Dermis blood vessel endothelial cell (primary cell): ENCODE measurements at places on chromosomes 16 and 17. TPM values are rescaled to one million over a fixed set of nuclear protein-coding genes. Genes with fewer than 3 reads are reported as not detected.

RTN4RL1 gene
- total RNA-seq = 0.51 and 0.60 TPM in 2 replicates

DNA sequence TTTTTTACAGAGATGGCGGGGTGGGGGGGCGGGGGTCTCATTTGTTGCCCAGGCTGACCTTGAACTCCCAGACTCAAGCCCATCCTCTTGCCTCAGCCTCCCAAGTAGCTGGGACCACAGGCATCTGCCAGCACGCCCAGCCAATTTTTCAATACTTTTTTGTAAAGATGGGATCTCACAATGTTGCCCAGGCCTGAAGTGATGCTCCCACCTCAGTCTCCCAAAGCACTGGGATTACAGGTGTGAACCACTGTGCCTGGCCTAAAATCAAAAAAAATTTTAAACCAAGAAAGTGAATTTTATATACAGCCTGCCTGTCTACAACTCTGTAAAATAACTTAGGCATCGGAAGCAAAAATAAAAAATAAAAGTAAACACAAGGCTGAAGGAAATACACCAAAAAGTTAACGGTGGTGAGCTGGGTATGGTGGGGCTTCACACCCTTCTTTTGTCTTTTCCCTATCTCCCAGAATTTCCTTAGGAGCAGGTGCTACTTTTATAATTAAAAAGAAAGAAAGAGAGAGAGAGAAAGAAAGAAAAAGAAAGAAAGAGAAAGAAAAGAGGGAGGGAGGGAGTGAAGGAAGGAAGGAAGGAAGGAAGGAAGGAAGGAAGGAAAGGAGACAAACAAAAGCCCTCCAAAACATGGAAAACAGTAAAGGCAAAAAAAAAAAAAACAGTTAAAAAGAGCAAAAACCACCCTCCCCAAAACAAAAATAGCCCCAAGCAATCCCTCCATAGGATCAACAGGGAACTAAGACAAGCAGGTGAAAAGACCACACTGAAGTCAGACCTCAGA, 51.4 kb downstream of the TBC1D16 start:
- no peak for DNase-seq

GRCh38 chr17:64622931-64623654, 39.0 kb downstream of the SMURF2 start:
- DNase-seq = peak; percentile 94

- no peak for DNase-seq
Observed at GRCh38 chr16:27374221-27374803, 27.7 kb upstream of the IL21R start.

GRCh38 chr16:81695321-81696165, 83.5 kb upstream of the PLCG2 start:
- DNase-seq = peak; percentile 91

ENPP7 gene
- total RNA-seq = not detected in 2 replicates

GRCh38 chr16:75265911-75266701, 14.7 kb upstream of the BCAR1 start:
- peak; percentile 80 for DNase-seq

DNA sequence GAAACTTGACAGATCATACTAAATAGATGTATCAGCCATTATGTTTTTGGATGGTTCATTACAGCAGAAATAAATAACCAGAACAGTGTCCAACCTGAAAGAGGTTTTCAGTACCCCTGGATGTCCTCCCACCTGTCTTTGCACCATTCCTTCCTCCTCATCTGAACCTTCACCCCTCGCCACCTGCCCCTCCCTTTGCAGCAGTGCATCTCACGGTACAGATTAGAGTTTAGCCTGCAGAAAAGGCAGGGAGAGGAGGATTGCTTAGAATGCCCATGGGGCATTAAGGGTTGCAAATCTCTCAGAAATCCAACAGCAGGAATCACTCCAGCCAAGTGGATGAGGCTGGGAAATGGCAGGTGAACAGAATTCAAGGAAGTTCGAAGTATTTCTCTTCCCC, 155.0 kb downstream of the HS3ST2 start:
- DNase-seq = no peak

- DNase-seq = no peak
Observed at GRCh38 chr16:84307209-84307954, 12.7 kb downstream of the WFDC1 start.

SSTR5 gene
- total RNA-seq = 0.17 and 1.1 TPM in 2 replicates

KIF2B gene
- total RNA-seq = not detected in 2 replicates

GRCh38 chr16:8718851-8719680, 44.6 kb downstream of the ABAT start:
- no peak for DNase-seq

DNA sequence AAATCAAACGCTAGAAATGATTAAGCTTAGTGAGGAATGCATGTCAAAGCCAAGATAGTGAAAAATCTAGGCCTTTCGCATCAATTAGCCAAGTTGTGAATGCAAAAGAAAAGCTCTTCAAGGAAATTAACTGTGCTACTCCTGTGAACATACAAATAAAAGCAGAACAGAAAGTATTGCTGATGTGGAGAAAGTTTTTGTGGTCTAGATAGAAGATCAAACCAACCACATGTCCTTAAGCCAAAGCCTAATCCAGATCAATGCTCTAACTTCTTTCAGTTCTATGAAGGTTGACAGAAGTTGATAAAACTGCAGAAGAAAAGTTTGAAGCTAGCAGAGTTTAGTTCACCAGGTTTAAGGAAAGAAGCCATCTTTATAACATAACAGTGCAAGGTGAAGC, 1044.6 kb downstream of the CDH11 start:
- no peak for DNase-seq

DNA sequence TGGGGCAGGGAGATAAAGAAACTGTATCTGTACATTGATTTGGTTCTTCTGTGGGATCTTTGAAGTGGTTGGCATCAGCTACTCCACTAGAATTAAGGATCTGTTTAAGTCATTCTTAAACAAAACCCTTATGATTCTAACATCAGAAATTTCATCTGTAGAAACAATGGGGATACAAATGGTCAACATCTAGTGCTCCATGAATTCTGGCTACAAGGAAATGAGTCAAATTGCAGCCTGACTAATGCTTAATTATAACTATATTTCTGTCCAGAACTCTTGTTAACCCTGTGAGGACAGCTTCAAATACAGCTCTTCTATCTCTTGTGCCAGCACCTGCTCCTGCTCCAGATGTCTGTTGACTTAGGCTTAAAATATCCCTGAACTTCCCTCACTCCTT, 13.9 kb upstream of the GINS3 start:
- peak; percentile 73 for DNase-seq

GPS2 gene
- total RNA-seq = 45.2 and 45.6 TPM in 2 replicates

RCVRN gene
- not detected in 2 replicates for total RNA-seq

DNA sequence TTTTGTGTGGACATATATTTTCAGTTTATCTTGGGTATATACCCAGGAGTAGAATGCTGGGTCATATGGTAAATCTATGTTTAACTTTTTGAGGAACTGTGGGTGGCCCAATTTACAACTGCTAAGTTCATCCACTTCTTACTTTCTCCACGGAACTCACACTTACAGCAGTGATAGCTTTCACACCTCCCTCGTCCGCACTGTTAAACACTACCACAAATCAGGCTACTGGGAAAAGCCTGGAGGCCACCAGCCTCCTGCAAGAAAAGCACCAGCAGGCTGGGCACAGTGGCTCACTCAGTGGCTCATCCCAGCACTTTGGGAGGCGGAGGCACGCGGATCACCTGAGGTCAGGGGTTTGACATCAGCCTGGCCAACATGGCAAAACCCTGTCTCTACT, 14.7 kb upstream of the ZG16 start:
- no peak for DNase-seq

GRCh38 chr17:31919802-31920525, 16.8 kb upstream of the SUZ12 start:
- no peak for DNase-seq

- DNase-seq = no peak
Observed at GRCh38 chr17:55642741-55643140, 79.9 kb downstream of the TMEM100 start.

DNA sequence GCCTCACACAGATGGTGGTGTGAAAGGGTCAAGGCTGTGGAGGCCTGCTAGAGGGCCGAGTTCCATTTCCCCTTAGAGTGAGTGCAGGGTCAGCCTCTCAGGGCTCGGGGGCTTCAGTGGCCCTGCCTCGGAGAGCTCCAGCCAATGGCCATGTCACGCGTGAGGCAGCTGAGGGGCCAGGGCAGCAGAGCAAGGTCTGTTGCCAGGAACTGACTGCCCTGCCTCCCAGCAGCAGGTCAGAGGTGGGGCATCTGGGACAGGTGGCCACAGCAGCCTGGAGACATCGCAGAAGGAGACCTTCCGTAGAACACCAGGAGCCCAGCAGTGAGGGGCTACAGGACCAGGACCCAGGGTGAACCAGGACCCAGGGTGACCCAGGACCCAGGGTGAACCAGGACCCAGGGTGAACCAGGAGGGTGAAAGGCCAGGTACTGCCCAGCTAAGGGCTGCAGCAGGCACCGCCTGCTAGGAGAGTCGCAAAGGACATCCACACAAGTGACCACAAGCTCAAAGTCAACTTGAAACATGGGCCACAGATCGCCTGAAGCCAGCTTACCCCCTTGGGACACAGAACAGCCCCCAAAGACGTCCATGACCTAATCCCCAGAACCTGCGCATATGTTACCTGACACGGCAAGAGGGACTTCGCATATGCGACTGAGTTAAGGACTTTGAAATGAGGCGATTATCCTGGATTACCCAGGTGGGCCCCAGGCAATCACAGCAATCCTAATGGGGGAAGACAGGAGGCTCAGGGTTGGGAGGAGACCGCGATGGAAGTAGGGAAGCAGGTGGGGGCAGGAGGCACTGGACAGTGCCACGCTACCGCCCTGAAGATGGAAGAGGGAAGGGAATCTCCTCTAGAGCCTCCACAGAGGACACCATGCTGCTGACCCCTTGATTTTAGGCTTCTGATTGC, 4.8 kb upstream of the MEAK7 start:
- no peak for DNase-seq

GLP2R gene
- 0.17 TPM in 1 of 2 replicates, not detected in the other for total RNA-seq

DNA sequence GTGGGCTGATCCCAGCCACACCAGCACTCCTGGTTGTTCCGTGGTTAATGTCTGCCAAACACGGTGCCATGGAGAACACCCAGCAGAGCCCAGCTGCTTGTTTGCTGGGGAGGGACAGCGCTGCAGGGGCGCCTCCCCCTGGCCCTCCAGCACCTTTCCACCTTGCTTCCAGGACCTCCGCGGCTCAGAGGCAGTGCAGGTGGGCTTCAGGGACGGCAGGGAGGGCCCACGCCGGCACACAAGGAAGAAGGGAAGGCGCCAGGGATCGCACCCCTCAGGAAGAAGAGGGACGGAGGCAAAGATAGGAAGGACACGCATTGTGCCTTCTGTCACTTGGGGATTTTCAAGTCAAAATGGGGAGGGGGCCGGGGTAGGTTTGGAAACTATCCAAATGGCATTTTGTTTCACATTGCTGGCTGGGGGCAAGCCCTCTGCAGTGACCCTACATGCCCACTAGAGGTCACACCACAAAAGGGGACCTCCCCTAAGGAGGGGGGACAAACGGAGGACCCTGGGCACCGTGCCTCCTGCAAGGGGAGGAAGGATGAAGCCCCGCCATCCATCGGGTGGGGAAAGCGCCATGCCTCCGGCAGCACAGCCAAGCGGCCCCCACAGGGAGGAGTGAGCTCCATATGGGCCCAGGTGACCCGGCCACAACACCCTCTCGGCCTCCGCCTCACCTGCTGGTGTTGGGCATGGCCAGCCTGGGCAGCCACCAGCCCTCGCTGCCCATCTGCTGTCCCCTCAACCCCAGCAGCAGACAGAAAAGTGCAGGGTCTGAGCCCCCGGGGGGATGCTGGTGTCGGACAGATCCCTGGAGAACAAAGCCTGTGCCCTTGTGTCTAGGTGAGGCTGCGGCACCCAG, 7.5 kb upstream of the C16orf95 start:
- peak; percentile 64 for DNase-seq

GRCh38 chr17:52420555-52421078, 262.1 kb upstream of the CA10 start:
- DNase-seq = no peak

- DNase-seq = peak; percentile 53
Observed at GRCh38 chr16:11914210-11915113, 1.3 kb downstream of the GSPT1 start.

DNA sequence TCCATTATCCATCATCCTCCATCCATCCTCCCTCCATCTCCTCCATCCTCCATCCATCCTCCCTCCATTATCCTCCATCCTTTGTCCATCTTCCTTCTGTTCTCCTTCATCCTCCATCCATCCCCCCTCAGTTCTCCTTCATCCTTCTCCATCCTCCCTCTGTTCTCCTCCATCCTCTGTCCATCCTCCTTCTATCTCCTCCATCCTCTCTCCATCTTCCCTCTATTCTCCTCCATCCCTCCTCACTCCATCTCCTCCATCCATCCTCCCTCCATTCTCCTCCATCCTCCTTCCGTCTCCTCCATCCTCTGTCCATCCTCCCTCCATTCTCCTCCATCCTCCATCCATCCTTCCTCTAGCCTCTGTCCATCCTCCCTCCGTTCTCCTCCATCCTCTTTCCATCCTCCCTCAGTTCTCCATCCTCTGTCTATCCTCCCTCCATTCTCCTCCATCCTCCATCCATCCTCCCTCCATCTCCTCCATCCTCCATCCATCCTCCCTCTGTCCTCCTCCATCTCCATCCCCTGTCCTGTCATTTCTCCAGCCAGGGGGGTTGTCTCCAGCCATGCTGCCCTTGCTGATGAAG, 143.7 kb downstream of the SDK2 start:
- DNase-seq = no peak

DNA sequence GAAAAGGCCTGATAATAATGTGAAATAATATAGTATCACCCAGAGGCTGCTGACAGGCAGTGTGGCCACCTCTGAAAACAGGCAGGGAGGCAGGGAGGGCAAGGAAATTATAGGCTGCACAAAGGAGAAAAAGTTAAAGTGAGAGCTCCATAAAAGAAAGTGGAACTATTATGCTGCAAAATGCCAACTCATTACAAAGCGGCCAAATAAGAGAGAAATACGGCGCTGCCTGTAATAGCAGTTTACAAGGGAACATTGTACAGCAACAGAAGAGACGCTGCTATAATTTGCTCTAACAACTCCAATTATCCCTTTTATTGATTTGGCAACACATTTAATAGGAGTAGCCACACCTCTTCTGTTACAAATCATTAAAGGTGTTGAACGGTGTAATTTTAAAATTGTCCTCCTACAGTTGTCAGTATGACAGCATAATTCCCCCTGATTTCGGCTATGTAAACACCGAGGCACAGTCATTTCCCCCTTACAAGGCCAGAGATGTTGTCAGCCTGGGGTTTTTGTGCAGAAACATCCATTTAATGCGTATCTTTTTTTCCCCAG, 120.3 kb downstream of the MRM1 start:
- peak; percentile 32 for DNase-seq

- DNase-seq = peak; percentile 73
Observed at GRCh38 chr16:24253192-24253591, 2.9 kb upstream of the CACNG3 start.

DNA sequence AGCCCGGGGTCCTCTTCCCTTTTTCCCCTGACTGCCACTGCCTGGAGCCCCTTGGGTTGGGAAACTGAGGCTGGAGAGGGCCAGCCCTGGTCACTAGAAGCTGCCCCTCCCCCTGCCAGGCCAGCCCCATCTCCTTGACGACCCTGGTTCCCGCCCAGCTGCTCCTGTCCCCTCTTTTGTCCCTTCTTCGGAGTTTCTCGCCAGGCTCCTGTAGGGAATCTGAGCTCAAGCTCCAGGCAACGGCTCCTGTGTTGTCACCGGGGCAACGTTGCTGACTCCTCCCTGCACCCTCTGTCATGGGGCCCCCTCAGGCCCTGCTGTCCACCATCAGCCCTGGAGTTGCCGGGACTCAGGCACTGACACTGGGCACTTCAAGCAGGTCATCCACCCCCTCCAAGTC, 5.7 kb downstream of the LLGL1 start:
- no peak for DNase-seq
